ENCODE measurements at places on chromosomes 12 and 14.

DNA sequence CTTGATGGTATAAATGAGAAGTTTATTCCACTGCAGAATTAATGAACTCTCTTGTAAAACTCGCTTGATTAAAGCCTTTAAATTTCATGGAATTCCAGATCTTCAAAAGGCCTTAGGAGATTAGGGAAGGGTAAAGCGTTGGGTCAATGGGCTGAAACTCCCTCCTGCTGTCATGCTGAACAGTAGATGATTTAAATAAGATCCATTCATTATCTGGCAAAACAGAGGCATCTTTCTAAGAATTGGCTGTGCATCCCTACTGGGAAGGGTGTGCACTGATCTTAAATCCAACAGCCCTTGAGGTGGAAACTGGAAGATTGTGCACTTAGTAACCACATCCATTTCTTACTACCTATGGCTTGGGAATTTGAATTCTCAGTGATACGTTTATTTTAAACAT lies 56.0 kb downstream of the PLCZ1 start:
- no peak for DNase-seq

DNA sequence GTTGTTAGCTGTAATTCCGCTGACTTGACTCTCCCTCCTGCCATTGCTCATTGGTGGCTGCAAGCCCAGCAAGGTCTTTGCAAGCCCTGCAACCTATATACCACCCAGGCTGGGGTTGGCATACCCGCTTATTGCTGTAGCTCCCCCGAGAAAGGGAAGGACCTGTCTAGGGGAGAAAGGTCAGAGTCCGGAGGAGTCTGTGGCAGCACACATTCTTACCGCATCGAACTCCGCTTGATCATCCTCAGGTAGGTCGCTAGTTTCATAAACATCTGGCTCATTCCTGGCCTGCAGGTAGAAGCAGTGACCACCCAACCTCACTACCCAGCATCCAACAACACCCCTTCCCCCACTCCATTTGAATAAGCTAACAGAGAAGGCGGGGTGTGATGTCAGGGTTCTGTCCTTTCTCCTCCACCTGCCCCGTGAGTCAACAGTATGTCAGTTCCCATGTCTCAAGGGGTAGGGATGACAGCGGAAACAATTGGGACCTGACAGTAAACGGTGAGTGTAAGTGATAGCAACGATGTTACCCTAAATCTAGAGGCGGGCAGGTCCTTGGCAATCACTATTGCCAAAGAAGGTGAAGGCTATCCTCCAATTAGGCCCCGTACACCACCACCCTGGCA lies 1.1 kb downstream of the DCTN2 start:
- DNase-seq = no peak

DNA sequence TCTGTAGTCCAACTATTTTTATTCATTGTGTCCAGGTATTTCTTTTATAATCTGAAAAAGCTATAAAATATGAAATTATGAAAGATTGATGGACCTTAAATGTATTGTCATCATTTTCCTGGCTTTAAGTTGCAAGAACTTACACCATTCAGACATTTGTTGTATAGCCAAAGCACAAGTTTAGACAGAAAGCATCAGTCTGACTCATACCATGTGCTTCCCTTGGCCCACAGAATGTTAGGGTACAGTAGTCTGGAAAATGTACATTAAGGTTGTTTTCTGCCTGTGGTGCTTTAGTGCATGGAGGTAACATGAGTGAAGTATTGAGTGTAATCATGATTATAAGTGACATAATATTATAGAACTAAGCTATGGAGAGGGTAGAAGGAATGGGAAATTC lies 1002.5 kb downstream of the BCL11B start:
- DNase-seq = no peak

DNA sequence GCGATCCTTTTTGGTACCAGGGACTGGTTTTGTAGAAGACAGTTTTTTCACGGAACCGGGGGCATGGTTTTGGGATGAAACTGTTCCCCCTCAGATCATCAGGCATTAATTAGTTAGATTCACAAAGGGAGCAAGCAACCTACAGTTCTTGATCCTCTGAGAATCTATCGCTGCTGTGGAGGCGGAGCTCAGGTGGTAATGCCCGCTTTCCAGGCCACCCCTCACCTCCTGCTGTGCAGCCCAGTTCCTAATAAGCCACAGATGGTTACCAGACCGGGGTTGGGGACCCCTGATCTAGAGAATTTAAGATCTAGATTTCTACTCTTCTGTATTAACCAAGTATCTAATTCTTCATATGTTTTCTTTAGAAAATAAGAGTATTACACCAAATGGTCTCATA lies 4.8 kb downstream of the ARHGAP5 start:
- DNase-seq = no peak

GRCh38 chr14:51107801-51108200 lies 12.9 kb upstream of the TRIM9 start:
- DNase-seq = no peak

DNA sequence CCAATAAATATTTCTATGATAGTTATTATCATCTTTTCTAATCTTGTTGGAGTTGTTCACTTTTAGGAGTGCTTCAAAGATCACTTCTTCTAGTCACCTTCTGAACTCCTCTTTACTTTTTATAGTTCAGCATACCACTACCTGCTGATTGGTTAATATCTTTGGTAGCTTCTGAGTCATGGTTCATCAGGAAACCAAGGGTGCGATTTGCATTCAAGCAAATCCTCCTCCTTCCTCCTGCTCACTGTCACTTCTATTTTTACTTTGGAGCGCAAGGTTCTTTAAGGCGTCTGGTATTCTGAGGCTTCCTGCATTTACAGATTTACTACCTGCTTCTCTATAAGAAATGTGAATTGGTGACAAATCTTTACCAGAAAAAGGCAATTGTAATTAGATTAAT lies 24.0 kb downstream of the SYT1 start:
- no peak for DNase-seq

DNA sequence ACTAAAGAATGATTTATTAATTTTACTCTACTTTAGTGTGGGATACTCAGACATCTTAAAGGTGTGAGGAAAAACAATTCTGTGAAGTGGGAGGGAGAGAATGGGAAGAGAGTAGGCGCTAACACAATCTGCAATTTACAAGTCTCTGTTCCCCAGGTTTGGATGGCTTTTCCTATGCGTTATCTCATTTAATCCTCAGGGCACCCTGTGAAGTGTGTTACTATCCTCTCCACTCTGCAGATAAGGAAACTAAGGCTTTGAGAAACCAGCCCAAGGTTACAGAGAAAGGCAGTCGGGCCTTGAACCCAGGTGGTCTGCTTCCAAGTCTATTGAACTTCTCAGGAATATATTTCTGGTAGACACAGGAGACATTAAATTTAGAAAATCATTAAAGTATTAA lies 36.2 kb upstream of the TUBA1C start:
- DNase-seq = no peak

DNA sequence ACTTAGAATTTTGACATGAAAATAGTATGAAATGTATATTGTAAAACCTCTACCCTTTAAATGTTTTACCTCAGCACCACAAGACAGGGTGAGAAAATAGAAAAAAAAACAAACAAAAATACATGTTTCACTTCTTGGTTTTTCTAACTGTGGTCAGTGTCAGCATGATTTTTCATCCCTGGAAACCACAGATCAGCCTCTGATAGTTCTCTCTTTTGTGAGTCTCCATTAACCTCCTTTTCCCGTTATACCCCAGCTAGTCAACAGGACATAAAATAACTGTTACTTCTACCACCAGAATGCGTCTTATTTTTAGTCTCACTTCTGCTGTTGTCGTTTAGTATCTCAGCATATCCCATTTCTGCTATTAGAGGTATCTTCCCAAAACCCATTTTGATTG lies 48.3 kb upstream of the KCNMB4 start:
- no peak for DNase-seq

- peak; percentile 21 for DNase-seq
These were observed 7.9 kb downstream of the TRIM9 start for GRCh38 chr14:51087031-51087441.

DNA sequence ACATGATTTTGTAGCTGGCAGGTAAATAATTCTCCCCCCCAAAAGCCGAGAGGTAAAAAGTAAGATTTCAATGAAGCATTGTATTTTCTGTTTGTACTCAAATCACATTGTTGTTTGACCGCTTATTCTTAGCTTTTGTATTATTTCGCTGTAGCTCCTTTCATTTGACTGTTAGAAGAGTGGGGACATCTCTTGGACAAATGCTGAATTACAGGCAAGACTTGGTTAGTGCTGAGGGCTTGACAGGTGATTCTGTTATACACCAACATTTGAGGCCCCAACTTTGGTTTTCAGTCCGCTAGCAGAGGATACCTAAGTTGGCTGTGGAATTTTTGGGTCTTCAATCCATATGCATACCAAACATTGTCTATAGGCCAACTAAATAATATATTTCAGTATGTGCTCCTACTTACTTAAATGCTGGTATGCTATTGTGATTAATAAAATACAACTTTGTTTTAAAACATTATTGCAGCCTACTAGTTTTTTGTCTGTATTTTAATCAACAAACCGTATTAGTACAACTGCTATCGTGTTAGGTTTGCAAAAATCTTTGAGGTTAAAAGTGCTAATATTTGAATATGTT lies 102.2 kb downstream of the ERC1 start:
- DNase-seq = no peak

- DNase-seq = no peak
These were observed 83.7 kb downstream of the VWF start for GRCh38 chr12:6040815-6041214.

GRCh38 chr12:64459394-64459891 lies 7.5 kb downstream of the TBK1 start:
- DNase-seq = no peak

DNA sequence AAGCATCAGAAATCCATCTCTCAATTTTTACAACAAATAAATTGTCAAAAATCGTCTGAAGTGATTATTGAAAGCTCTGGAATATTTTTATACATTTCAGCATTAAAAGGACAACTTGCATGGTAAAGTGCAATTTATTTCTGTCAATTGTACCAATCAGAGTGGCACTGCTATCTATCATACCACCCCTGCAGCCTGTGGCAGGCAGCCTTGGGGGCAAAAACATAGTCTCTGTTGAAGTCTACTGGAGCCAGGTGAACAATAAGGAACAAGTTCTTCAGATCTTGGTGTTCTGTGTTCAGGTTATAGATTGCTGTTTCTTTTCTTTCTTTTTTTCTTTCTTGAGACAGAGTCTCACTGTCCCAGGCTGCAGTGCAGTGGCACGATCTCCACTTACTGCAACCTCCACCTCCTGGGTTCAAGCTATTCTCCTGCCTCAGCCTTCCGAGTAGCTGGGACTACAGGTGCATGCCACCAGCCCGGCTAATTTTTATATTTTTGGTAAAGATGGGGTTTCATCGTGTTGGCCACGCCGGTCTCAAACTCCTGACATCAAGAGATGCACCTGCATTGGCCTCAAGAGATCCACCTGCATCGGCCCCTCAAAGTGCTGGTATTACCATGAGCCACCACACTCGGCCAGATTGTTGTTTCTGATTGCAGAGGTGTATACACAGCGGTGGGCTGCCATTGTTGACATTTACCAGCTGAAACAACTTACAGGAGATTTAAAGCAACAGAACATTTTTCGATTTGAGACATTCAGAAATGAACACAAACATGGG lies 629.6 kb downstream of the SLC16A7 start:
- DNase-seq = no peak

DNA sequence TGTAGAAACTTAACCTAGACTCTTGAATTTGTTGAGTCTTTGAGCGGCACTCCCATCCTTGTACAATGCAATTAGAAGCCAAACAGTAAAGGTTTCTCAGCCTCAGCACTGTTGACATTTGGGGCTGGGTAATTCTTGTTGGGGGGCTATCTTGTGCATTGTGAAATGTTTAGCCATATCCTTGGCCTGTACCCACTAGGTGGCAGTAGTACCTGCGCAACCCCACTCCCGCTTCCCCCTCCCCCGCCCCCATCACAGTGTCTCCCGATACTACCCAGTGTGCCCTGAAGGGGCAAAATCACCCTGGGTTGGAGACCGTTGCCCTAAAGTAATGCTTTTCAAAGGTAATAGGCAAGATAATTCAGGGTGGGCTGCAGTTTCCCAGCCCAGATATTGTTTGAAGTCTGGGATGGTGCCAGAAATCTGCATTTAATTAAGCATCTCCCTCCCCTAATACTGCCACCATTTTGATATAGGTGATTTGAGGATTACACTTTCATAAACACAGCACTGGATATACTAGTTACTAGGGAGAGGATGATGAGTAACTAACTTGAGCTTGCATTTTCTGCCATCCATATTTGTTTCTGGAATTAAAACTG lies 1.8 kb downstream of the COX6A1 start:
- DNase-seq = peak; percentile 20

GRCh38 chr12:27673101-27673718 lies 23.0 kb upstream of the REP15 start:
- DNase-seq = no peak

GRCh38 chr14:75374911-75375310 lies 52.9 kb upstream of the JDP2 start:
- DNase-seq = no peak

DNA sequence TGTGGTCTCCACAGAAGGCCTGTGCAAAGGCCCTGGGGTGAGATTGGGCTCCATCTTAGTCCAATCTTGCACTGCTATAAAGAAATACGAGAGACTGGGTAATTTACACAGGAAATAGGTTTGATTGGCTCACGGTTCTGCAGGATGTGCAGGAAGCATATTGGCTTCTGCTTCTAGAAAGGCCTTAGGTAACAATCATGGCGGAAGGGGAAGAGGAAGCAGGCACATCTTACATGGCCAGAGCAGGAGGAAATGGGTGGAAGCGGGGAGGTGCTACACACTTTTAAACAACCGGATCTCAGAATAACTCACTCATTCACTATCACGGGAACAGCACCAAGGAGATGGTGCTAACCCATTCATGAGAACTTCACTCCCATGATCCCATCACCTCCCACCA lies 55.4 kb downstream of the FAR2 start:
- no peak for DNase-seq

DNA sequence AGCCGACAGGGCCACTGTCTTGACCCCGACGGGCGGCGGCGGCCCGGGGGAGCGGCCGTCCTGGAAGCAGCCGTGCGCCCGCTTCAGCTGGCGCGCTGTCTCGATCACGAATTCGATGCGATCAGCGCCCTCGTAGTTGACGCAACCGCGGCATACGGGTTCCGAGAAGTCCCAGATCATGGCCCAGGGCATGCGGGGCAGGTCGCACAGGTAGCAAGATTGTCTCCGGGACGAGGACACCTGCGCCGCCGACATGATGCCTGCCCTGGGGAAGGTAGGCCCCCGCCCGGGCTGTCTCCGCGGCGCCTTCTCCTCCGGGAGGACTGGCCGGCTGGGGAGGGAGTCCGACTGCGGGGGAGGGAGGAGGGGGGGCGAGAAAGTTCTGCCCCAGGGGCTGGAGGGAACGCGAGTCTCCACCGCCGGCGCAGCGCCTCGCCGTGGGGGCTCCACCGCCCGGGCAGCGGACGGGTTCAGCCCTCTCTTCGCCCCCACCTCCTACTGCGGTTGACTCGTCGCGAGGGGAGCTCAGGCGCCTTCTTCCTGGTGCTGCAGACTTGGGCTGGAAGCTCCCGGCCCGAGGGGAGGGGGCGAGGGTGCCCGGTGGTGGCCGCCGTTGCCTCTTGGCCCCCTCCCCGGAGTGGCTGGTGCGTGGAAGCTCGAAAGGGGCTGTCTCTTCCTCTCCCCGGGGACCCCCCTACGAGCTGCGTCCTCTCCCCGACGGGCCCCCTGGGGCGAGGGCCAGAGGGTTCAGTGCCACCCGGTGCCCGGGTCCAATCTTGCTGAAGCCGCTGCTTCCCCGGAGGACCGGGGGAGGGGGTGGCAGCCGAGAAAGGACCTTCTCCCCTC lies 747 bp downstream of the IRF2BPL start:
- peak; percentile 81 for DNase-seq
